Heart left ventricle (tissue), 16 donors: ENCODE measurements at places on chromosomes 3 and 15. TPM values are rescaled to one million over a fixed set of nuclear protein-coding genes. Genes with fewer than 3 reads are reported as not detected.

- H3K4me1 ChIP-seq: no peaks in the 10 kb centered on the region
- no peak for DNase-seq
- no peak overlapping the region for H3K27ac ChIP-seq
- no peaks in the 10 kb centered on the region for H3K27me3 ChIP-seq
- no peaks in the 10 kb centered on the region for H3K36me3 ChIP-seq
- H3K4me3 ChIP-seq: no peak overlapping the region
These were observed 87.3 kb upstream of the PROK2 start for GRCh38 chr3:71872256-71872655.

DNA sequence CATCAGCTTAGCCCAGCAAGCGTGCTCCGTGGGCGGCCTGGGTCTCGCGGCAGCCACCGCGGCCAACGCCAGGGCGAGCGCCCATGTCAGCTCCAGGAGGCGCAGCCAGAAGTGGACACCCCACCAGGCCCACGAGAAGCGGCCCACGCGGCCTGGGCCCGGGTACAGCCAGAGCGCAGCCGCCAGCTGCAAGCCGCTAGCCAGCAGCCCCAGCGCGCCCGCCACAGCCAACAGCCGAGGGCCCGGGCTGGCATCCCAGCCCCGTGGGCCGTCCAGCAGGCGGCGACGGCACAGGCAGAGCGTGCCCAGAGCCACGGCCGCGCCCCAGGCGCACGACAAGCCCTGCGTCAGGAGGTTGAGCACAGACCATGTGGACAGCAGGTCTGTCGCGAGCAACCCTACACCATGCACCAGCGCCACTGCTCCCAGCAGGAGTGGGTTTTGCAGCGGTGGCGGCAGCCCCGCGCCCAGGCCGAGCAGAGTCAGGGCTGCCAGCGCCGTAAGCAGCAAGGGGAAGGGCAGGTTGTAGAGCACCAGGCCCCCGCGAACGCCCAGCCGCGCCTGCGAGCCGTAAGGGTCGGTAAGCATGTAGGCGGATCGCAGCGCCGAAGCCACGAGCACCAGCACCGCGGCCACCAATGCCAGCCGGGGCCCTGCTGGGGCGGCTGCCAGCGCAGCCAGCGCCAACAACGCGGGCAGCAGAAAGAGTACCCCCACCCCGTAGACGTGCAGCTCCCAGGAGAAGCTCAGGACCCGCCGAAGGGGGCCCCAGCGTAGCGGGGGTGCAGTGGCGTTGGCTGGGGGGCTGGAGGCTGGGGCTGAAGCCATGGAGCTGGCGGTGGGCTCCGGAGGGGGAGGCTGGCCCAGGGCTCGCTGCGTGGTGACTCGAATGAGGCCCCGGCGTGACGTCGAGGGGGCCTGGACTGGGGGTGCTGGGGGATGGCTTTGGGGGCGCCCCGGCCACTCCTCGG lies 4.9 kb downstream of the PRRT3 start:
- peak overlapping the region; percentile 54 for H3K27ac ChIP-seq
- H3K27me3 ChIP-seq: no peaks in the 10 kb centered on the region
- peak; percentile 75 for DNase-seq
- H3K36me3 ChIP-seq: peaks cover 16% of the 10 kb centered on the region
- peaks cover 16% of the 10 kb centered on the region for H3K4me1 ChIP-seq
- peak overlapping the region; percentile 72 for H3K4me3 ChIP-seq

GRCh38 chr3:13598201-13598600 lies 49.3 kb downstream of the FBLN2 start:
- no peaks in the 10 kb centered on the region for H3K36me3 ChIP-seq
- H3K4me3 ChIP-seq: no peak overlapping the region
- DNase-seq: no peak
- H3K4me1 ChIP-seq: no peaks in the 10 kb centered on the region
- H3K27me3 ChIP-seq: peaks cover 2% of the 10 kb centered on the region

- H3K27ac ChIP-seq: no peak overlapping the region
- no peaks in the 10 kb centered on the region for H3K36me3 ChIP-seq
- no peaks in the 10 kb centered on the region for H3K27me3 ChIP-seq
- DNase-seq: no peak
- H3K4me3 ChIP-seq: no peak overlapping the region
These were observed 46.2 kb downstream of the TBL1XR1 start for GRCh38 chr3:177150970-177151627.

GRCh38 chr15:62153228-62153627 lies 11.9 kb downstream of the C2CD4B start:
- H3K27me3 ChIP-seq: peaks cover 4% of the 10 kb centered on the region
- no peaks in the 10 kb centered on the region for H3K36me3 ChIP-seq
- no peak overlapping the region for H3K27ac ChIP-seq
- DNase-seq: no peak
- H3K4me1 ChIP-seq: no peaks in the 10 kb centered on the region

DNA sequence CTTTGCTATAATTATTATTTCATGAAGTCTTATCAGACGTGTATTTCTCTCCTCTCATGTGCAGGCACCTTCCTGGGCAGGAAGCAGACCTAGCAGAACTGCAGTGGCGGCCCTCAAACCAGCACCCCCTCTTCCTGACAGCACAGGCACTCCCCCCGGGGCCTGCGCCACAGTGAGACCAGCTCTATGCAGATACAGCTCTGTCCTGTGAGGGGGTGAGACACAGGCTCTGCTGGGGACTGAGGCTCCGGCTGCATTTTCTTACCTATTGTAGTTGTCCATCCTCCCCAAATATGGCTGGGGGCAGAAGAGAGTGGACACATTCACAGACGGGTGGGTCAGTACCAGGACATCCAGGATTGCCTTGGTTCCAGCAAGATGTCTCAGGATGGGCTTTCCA lies 5.0 kb downstream of the CISH start:
- DNase-seq: no peak
- no peaks in the 10 kb centered on the region for H3K27me3 ChIP-seq
- peak overlapping the region; percentile 97 for H3K27ac ChIP-seq
- peaks cover 6% of the 10 kb centered on the region for H3K36me3 ChIP-seq
- peaks cover 93% of the 10 kb centered on the region for H3K4me1 ChIP-seq

DNA sequence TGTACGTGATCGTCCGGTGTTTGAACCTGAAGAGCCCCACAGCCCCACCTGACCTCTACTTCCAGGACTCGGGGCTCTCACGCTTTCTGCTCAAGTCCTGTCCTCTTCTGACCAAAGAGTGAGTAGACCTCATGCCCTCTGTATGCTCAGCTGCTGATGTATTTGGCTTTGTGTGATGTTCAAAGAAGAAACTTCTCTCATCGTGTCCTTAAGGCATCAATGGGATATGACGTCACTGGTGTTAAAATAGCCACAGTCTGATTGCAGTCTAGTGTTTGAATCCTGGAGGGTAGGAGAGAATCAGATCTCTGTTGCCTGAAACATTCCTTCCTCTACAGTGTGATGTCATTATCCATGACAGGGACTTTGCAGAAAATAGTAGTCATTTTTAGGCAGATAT lies 28.1 kb downstream of the ABHD2 start:
- H3K27me3 ChIP-seq: no peaks in the 10 kb centered on the region
- DNase-seq: no peak
- no peak overlapping the region for H3K4me3 ChIP-seq
- H3K27ac ChIP-seq: peak overlapping the region; percentile 87
- H3K36me3 ChIP-seq: no peaks in the 10 kb centered on the region

- no peak overlapping the region for H3K4me3 ChIP-seq
- no peak for DNase-seq
- no peaks in the 10 kb centered on the region for H3K36me3 ChIP-seq
- no peak overlapping the region for H3K27ac ChIP-seq
These were observed 578.1 kb downstream of the FHIT start for GRCh38 chr3:60673123-60673522.

DNA sequence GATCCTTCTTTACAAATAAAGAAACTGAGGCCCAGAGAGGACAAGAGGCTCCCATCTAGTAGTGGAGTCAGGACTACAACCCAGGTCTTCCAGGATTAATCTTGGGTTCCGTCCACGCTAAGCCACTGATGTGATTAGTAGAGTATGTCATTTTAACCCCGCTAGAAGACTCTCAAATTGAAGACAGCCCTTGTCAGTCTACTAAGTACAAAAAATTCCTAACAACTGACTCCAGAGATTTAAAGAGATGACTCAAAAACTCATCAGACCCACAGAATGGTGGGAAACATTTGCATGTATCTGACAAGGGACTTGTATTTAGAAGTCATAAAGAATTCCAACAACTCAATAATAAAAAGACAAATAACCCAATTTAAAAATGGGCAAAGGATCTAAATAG lies 145.3 kb downstream of the CNTN3 start:
- no peak for DNase-seq
- H3K27ac ChIP-seq: no peak overlapping the region
- H3K27me3 ChIP-seq: no peaks in the 10 kb centered on the region
- no peaks in the 10 kb centered on the region for H3K4me1 ChIP-seq
- no peaks in the 10 kb centered on the region for H3K36me3 ChIP-seq

DNA sequence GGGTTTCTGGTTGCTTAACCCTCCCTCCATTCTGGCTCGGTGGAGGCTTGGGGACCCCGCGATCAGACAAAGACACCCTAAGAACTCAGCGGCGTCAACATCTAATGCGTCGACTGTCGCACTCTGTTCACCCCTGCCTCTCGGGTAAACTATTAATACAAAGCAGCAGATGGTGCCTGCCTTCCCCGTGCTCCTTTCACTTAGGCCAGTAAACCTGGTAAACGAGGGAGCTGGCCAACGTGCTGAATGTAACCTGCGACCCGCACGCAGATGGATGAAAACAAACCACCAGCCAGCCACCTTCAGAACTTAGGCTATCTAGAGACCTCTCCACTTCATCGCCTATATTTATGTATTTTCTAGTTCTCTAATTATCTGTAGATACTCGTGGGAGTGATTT lies 848 bp upstream of the CADPS start:
- H3K27ac ChIP-seq: no peak overlapping the region
- H3K4me1 ChIP-seq: no peaks in the 10 kb centered on the region
- peak; percentile 38 for DNase-seq
- no peak overlapping the region for H3K4me3 ChIP-seq

GRCh38 chr15:99981839-99982658 lies 248.8 kb upstream of the LYSMD4 start:
- H3K27ac ChIP-seq: no peak overlapping the region
- H3K4me3 ChIP-seq: no peak overlapping the region
- no peak for DNase-seq
- H3K4me1 ChIP-seq: peaks cover 11% of the 10 kb centered on the region

DNA sequence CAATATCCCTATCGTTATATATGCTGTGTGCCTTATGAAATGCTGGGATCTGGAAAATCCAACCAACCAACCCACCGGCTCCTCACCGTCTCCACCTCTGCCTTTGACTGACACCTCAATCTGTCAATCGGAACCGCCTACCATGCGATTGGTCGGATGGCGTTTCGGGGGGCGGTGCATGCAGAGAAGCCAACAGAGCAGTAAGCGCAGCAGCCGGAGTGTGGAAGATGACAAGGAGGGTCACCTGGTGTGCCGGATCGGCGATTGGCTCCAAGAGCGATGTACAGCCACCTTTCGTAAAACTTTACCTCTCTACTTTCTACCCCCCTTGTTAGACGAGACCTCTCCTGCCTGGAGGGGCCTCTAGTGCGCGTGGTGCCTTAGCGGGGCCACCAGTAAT lies 6.3 kb downstream of the CLK3 start:
- H3K27me3 ChIP-seq: no peaks in the 10 kb centered on the region
- H3K36me3 ChIP-seq: peaks cover 80% of the 10 kb centered on the region
- peaks cover 35% of the 10 kb centered on the region for H3K4me1 ChIP-seq
- no peak overlapping the region for H3K4me3 ChIP-seq

GRCh38 chr3:126355777-126356372 lies 1.3 kb downstream of the KLF15 start:
- peak; percentile 98 for DNase-seq
- peak overlapping the region; percentile 76 for H3K4me3 ChIP-seq
- H3K27me3 ChIP-seq: no peaks in the 10 kb centered on the region
- H3K27ac ChIP-seq: peak overlapping the region; percentile 92
- H3K4me1 ChIP-seq: no peaks in the 10 kb centered on the region

DNA sequence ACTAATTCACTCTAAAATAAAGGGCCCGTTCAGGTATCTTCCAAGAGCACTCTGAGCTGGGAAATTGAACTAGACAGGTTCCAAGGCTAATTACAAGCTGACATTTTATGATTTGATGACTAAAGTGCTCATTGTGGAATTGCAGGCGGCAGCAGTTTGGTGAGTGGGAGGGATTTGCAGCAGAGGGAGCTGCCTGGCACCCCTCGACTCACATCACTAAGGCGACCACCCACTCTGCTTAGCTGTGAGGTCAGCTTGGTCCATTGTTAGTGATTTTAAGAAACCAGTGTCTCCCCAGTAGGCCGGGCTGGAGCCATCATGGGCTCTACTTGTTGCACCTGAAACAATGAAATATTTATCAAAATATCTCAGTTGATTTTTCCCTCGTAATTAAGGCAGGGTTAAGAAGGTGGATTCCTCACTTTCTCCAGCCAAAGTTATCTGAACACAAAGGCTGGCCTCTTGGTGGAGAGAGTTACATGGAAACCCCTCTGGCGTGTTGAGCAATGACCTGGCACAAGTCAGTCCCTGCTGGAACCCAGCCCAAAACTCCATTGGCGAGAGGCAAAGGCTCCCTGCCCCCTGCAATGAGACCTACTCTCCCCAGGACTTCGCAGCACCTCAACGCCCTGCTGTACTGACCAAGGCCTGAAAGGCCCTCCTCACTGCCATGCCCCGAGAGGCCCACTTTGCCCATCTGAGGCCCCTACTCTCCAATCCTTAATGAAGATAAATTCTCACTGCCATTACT lies 65.0 kb upstream of the ATP2B2 start:
- no peaks in the 10 kb centered on the region for H3K36me3 ChIP-seq
- H3K27me3 ChIP-seq: no peaks in the 10 kb centered on the region
- no peak overlapping the region for H3K27ac ChIP-seq
- peak; percentile 76 for DNase-seq
- H3K4me3 ChIP-seq: no peak overlapping the region

DNA sequence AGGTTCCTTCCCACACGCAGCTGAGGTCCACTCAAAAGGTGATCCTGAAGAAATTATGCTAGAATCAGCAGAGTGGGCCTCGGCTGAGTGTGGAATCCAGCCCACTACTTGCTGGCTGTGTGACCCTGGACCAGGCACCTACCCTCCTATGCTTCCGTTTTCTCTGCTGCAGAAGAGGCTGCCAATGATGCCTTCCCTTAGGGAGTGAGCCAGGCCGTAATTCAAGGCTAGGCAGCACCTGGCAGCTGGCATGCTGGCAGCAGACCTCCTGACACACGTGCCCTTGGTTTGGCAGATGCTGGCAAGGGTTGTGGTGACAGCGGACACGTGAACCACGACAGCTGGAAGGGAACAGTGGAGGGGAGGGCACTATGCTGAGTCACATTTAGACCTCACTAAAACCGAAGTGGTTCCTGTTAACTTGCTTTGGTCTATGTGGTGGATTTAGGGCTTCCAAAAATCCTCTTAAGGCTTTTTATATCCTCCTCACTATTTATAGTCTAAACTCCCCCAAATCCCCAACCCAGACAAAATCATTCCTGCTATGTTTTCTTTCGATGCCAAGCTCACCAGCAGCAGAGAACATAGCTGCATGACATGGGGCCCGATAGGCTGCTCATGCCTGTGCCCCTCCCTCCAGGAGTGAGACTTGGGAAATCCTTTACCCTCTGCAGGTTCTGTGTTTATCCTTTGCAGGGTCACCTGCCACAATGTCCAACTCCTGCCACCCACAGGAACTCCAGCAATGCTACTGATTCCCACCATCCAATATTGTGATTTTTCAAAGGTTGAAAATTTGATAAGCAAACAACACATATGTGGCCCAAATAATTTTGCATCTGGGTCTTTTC lies 10.6 kb upstream of the PCSK6 start:
- H3K4me3 ChIP-seq: no peak overlapping the region
- H3K36me3 ChIP-seq: no peaks in the 10 kb centered on the region
- peak overlapping the region; percentile 79 for H3K27ac ChIP-seq
- peak; percentile 71 for DNase-seq

BOC gene
- polyA plus RNA-seq: 2.0 TPM

SH2D7 gene
- not detected for polyA plus RNA-seq

SLC22A14 gene
- polyA plus RNA-seq: 0.06 TPM

EPHB1 gene
- 0.42 TPM for polyA plus RNA-seq

CILP gene
- 12.0 TPM for polyA plus RNA-seq

IL12A gene
- polyA plus RNA-seq: 1.1 TPM

LRRIQ4 gene
- polyA plus RNA-seq: not detected
